Caco-2 (cell line): ENCODE measurements at places on chromosomes 16 and 17.
A peak's percentile ranks its signal among the peaks of the same experiment; 100 is the strongest.

GRCh38 chr16:80027007-80027965, 426.7 kb upstream of the MAF start:
- peak; percentile 87 for DNase-seq

GRCh38 chr16:84557059-84557458, 52.6 kb upstream of the MEAK7 start:
- DNase-seq = peak; percentile 44

- DNase-seq = no peak
Observed at GRCh38 chr17:40633871-40634270, 13.7 kb downstream of the SMARCE1 start.

- peak; percentile 56 for DNase-seq
Observed at GRCh38 chr16:27748868-27749546, 199.1 kb downstream of the KATNIP start.

- DNase-seq = peak; percentile 57
Observed at GRCh38 chr17:76147211-76148014, 6.4 kb upstream of the FOXJ1 start.

DNA sequence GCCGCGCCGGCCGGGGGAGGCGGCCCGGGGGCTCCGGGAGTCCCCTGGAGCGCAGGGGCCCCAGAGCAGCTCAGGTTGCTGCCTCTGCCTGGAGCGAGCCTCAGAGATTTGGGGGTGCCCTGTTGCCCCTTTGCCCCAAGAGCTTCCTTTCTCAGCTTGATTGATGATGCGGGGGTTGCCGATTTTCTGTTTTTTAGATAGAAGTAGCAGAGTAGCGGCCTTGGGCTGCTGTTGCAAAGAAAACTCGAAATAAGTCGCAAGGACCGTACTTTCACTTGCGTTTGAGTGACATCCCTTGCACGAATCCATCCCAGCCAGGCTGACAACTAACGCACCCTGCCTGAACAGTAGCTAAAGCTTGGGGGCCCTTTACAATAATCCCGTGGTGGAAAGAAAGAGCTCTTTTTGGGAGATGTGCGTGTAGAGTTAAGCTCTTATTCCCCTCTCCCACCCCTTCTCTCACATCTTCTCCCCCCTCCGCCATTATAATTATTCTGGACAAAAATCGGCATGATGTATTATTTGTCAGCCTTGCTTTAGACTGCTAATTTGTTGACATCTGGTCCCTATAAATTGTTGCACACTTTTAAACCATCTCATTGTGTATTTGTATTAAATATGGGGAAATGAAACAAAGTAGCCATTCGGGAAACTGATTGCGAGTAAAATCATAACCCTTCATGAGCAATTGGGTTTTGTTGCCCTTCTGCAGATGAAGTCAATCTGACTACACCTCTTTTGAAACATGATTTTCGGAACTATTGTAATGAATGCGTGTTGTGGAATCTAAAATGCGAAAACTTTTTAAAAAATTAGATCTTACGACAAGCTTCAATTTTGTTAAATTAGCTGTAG, 873 bp downstream of the USP10 start:
- peak; percentile 31 for DNase-seq

DNA sequence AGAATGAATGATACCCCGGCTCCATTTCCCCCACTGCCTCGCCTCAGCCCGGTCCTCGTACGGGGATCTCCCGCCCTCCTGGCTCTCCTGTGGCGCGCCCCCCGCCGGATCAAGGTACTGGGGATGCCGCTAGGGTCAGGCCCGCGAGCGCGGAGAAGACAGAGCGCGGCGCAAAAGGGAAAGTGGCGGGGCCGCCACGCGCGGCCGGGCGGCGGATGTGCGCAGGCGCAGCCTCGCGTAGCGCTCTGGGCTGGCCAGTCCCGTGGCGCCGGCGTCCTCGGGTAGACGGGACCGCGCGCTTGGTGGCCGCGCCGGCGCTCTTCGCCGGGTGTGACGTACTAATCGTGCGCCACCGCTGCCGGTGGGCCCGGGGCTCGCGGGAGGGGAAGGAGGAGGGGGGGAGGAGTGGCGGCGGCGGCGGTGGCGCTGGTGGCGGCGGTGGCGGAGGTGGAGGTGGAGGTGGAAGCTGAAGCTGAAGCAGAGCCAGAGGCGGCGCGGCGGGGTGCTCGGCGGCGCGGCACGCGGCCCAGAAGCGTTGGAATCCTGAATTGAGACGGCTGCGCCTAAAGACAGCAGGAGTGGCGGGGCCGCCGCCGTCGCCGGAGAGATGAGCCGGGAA, at the start of gene SENP3:
SENP3 (plus strand) TSS at position 331 of the 619 bp plus-strand sequence. CDS start 1,158 bp downstream, outside the sequence.
- DNase-seq = peak; percentile 81

DNA sequence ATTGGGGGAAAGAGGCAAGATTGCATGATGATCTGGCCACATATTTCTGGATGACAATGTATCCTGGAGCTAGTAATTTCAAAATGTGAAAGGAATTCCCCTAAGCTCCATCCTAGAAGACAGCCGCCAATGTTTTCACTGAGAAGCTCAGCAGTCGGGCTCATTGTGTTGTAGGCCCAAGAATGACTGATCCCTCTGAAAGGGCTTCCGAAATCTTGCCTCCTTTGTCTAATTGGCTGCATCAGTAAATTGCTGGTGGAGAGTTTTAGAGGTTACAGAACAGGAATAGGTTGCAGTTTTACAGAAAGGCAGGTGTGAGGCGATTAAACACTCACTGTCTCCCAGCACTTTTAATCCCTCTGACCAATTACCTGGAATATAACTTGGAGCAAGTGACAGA, 464.1 kb upstream of the SALL1 start:
- no peak for DNase-seq

GRCh38 chr17:72151565-72152386, 31.0 kb downstream of the SOX9 start:
- DNase-seq = peak; percentile 93

DNA sequence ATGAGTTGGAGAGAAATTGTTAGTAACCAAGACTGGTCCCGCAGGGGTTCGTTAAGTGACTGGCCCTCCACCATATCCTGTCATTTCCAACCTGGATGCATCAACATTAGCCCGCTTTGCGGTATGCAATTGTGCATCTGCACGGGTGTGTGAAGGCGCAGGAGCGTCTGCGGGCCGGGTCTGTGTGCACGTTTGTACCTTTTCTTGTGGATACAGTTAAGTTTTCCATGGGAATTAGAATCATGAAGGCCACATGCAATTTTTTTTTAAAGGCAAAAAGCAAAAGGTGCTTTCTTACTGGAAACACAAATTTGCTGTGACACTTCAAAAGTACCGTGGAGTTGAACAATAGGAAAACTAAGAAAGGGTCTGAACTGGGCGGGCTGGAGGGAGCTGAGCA, 355.4 kb upstream of the ZFHX3 start:
- DNase-seq = no peak

DNA sequence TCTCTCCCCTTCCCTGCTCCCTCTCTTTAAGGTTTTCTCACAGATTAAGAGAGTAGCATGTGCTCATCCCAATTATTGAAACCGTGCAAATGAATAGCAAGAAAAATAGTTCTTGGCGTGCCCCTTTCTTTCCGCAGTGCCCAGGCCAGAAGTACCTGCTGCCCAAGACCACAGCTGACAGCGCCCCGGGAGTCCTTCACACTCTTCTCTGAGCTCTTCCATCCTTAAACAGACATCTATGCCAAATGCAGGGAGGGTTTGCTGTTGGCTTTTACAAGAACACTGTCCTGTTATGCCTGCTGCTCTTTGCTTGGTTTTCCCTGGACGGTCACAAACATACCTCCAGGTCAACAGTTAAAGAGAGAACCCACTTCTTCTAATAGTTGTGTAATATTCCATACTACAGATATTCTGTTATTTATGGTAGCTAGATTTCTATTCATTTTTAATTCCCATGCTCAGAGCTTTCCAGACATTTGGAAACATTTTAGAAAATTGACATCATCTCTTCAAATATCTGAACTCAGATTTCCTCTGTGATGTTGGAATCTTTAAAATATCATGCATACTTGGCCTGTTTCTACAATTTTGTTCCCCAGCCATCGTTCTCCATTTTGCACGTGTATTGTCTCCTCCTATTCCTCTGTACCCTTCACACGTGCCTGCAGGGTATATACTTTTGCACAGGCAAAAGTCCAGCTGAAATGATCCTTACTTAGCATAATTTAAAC, 416.7 kb downstream of the WWOX start:
- no peak for DNase-seq

DNA sequence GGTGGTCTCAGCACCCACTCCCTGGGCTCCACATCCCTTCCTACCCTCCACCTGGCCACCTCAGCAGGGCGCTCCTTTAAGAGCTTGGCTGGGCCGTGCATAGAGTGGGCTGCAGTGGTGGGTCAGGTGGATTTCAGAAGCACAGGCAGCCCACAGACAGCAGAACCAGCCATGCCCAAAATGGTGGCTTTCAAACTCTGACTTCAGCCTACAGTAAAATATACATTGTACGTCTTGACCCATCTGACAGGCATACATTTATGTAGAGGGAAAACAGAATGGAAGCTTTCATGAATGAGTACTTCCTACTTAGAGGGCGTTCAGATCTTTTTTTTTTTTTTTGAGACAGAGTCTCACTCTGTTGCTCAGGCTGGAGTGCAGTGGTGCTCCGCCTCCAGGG, 26.0 kb upstream of the LASP1NB start:
- DNase-seq = no peak

GRCh38 chr17:1639549-1640180, 5.9 kb downstream of the SCARF1 start:
- DNase-seq = no peak

DNA sequence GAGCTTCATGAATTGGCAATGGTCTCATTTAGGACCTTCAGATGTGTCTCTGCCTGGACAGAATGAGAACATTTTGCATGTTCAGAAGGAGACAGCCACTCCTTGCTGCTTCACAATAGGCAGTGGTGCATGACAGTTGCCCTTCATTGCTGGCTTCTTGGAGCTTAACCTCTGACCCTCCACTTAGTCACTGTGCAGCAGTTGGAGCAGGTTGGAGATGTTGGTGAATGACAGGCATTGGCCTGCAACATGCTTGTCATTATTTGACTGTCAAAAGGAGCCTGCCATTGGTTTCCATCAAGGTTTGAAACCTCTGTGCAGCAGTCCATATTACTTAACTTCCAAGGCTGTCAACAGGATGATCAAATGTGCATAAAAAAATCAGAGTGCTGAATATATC, 22.7 kb downstream of the FTO start:
- peak; percentile 66 for DNase-seq

- no peak for DNase-seq
Observed at GRCh38 chr17:16987066-16987829, 15.3 kb upstream of the TNFRSF13B start.

DNA sequence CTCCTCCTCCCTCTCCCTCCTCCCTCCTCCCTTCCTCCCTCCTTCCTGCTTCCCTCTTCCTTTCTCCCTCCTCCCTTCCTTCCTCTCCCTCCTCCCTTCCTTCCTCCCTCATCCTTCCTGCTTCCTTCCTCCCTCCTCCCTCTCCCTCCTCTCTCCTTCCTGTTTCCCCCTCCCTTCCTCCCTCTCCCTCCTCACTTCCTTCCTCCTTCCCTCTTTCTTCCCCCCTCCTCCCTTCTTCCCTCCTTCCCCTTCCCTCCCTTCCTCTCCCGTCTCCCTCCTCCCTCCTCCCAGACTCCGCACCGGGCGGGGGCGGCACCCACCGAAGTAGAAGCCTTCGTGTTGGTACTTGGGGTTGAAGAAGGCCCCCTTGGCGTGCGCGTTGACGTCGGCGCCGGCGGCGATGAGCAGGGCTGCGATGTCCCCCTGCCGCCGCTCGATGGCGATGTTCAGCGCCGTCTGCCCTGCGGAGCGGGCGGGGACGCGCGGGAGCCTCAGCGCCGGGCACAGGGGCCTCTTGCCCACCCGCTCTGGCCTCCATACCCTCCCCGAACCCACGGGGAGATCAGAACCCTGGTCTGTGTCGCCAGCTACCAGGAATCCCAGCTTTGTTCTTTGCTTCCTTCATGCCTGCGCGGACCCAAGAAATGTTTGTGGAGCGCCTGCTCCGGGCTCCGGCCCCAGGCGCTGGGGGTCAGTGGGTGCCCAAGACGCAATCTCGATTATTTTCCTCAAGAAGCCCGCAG, 22.2 kb downstream of the TRPV3 start:
- no peak for DNase-seq

- DNase-seq = peak; percentile 47
Observed at GRCh38 chr17:36608794-36609497, 7.6 kb downstream of the MRM1 start.
